ENCODE measurements at places on chromosomes 7 and 10.

DNA sequence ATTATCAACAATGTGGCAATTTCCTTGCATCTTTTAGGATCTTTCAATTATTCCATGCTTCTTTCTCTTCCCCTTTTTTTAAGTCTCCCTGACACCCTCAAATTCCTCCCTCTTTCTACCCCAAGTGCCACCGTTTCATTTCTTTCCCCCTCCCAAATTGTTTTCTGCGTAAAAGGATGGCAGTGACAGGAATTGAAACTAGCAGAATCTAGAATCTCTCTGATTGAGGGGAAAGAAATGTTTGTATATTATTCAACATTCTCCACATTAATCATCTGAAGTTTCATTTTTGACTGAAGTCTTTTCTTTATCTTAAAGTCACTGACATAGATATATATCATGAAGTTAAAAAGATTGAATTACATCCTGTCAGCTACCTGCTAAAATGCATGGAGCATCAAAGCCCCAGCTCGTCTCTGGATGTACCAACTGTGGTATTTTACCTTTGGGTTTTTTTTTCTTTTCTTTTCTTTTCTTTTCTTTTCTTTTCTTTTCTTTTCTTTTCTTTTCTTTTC is 633.5 kb downstream of the SORCS3 start:
- DNase-seq, result no peak

- no peak for DNase-seq
Measured at GRCh38 chr10:48243487-48243886, 31.0 kb downstream of the FRMPD2 start.

DNA sequence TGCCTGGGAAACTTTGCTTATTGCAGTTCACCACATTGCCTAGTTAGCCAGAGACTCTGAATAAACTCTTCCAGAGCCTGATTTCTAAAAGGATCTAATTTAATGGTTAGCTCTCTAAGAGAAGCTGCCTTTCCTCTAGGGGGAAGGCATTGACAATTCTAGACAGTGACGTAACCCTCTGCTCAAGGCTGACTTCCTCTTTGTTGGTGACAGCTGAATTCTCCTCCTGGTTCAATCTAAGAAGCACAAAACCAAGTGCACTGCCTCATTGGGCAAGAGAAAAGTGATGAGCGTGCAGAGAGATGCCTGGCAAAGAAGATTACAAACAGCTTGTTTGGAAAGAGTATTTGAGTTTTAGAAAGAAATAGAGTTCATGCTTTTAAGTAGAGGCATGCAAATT is 102.7 kb downstream of the MACC1 start:
- DNase-seq, result no peak

DNA sequence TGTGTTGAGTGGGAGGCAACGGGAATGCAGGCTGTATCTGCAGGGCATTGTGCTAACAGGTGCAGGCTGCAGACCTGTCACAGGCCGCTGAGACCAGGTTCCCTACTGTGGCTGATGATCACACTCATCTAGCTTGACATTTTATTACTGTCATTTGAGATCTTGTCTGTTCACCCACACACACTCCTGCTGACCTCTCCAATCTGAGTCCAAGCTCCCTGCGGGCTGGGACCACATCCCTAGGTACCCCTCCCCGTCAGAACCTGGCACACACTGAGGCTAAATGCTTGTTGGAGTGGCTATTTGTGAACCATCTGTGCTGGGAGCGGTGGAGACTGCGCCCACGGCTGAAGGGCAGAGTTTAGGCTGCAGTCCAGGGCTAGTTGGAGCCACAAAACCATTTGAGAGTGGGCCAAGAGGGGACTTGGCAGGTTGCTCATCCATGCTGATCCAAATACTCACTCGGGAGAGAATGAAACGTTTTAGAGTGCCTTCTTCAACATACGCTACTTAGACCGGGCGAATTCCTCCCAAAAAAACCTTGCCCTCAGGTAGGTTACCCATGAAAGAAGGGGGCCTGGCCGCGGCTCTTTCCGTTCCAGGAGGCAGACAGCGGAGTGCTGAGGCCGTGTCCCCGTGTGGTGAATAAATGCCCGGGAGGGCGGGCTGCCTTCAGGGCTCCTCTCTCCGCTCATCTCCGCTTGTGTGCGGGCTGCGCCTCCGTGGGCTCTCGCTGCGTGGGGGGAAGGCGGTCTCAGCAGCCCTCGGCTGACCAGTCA is 164.4 kb downstream of the RGS10 start:
- no peak for DNase-seq

DNA sequence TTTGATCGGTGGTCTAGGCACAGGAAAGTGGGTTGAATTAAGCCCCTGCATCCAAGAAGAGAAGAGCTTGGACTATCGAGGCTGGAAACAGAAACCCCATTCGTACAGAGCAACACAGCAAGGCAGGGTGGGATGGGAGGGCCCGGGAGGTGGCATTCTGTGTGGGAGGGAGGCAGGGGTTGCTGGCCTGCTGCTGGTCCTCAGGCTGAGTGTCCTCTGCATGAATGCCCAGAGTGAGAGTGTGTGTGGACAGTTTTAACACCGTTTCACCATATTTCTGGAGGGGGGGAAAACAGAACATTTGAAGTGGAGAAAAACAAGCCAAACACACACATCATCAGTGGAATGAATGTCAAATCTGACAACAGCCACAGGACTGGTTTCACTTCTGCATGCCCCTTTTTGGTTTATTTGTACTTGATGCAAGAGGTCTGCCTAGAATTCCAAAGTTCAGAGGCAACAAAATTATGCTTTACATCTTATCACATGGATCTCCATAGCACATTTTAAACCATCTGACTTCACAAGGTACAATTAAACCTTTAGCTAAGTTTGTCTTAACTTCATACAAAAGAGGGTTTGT is 11.1 kb upstream of the ENO4 start:
- DNase-seq, result no peak

DNA sequence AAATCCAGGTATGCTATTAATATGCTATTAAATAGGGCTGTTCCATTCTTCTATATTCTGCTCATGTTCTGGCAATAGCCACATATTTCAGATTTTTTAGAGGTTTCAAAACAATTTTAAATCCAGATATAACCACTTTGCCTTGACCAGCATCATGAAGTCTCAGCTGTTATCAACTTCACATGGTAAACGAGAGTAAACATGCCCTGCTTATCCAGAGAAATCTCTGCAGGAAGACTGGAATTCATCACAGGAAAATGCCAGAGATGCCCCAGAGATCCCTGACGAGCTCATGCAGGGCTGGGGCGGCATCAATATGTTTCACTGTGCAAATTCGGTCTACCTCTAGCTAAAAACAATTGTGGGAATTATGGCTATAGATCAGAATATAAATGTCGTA is 126.5 kb downstream of the FANK1 start:
- DNase-seq, result no peak

DNA sequence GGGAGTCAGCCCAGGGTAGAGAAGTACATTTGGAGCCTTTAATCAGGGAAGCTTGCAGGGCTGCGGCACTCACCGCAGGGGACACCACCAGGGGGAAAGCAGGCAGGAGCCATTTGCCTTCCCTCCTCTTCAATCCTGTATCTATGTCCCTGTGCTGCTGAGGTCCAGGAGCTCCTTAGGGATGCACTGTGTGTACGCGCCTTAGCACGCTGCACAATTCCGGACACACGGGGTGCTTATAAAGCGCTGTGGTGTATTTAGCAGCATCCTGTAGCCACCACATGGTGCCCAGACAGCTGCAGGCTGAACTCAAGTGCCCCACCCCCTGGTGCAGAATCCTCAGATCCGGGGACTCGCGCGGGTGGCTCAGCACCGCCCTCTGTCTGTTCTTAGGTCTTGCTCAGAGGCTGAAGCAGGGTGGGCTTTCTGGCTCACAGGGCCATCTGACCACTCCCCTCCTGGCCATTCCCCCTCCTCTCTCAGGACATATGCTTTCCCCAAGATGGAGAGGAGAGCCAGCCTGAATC is 421.4 kb downstream of the SDK1 start:
- DNase-seq, result no peak

- DNase-seq, result no peak
Measured at GRCh38 chr7:124566583-124566982, 199.0 kb downstream of the GPR37 start.

DNA sequence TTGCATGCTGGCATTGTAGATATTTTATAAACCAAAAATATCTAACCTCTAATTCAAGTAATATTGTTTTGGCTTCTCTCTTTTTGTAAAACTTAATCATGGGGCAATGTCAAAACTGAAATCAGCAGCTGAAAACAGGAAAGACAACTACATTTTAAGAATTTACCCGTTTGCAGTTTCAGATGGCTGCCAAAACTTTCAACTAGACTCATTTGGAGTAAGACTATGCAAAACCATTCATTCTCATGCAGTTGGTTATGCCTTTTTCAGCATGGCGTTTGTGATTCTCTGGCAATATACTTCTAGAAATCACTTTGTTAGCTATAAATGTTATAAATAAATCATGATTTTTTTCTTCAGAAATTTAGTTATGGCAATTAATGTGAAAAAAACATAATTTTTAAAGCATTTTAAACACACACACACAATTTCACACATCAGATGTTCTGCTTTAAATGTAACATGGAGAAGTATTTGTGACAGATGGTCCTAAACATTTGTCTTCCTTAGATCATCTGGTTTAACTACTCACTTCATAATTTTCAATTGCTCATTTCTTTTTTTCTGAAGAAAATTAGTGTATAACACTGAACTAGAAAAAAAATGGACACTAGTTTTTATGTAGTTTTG is 116.4 kb downstream of the ITGB8 start:
- DNase-seq, result no peak

DNA sequence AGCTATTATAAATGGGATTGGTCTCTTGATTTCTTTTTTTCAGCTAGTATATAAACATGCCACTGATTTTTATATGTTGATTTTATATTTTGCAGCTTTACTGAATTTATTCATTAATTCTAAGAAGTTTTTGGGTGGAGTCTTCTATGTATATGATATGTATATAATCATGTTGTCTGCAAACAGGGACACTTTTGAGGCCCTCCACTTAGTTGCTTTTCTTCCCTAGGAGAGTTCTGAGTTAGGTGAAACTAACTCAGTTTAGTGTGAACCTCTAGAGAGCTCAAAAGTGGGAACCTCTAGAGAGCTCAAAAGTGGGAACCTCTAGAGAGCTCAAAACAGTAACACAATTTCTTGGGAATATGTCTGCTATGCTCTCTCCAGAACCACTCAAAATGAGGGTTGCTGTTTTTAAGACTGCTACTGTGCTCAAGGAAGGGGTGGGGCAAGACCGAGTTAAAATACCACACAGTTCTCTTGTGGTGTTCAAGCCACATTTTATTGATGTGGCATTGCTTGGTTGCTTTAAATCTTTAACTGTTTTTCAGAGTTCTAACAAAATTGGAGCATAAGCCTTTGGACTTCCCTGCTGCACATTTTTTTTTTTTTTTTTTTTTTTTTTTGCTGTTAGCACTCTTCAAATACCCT is 13.2 kb downstream of the CCDC7 start:
- DNase-seq, result no peak

GRCh38 chr10:75827587-75828021 is 396.2 kb downstream of the LRMDA start:
- DNase-seq, result no peak

DNA sequence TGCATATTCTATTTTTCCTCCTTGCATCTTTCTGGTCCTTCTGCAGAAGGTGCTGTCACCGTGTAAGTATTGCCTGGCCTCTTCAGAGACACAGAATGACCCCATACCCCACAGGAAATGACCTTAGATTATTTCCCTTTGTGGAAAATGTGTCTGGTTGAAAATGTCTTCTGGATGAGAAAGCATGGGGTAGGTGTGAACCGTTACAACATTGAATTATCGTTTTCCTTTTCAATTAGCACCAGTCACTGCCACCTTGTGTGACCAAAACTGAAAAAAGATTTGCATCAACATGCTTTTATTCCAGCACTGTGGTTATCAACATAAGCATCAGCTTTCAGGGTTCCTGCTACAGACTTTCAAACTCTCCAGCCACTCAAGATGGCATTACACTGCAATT is 58.0 kb upstream of the CELF2 start:
- DNase-seq, result no peak

GRCh38 chr10:58424176-58424575 is 39.0 kb downstream of the TFAM start:
- DNase-seq, result no peak

DNA sequence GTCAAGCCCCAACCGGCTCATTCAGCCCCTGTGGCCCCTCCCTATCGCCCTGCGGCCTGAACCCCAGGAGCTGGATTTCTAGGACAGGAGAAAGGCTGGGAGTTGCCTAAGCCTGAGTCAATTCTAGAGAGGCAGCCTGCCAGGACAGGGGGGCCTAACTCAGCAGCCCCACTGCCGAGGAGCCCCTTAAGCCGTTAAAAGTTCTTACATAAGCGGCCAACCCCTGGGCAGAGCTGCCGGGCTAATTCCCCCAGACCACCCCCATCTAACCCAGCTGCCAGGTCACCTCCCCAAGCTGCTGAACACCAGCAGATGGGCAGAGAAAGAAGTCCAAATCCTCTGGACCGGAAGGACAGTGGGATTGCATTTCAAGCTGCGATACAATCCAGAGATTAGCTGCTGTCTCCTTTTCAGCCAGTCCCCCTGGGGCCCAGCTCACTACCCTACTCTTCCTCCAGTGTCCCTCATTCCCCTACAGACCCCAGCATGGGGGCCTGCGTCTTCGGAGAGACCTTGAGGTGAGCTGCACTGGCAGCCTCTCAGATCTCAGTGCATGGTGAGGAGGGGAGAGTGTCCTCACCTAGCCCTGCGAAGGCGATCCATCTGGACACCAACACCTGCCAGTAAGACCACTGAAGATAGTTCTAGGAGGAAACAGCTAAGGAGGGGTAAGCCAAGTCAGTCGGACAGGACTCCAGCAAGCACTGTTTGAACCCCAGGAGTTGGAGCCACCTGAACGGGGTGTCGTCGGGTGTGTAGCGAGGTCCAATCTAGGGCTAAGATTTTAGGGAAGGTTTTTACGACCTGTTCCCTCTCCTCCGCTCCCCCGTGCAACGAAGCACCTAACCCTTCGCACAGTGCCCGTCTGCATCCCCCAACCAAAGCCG is 830 bp downstream of the IMPDH1 start:
- DNase-seq, result no peak

DNA sequence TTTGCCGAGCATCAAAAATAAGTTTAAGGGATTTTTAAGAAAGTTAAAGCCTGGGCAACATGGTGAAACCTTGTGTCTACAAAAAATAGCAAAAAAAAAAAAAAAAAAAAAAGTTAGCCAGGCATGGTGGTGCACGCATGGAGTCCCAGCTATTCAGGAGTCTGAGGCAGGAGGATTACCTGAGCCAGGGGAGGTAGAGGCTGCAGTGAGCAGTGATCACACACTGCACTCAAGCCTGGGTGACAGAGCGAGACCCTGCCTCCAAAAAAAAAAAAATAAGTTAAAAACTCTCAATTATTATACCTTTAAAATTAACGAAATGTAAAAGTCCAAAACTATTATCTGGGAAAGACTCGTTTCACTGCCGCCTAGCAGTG is 35.0 kb upstream of the DAGLB start:
- DNase-seq, result no peak

DNA sequence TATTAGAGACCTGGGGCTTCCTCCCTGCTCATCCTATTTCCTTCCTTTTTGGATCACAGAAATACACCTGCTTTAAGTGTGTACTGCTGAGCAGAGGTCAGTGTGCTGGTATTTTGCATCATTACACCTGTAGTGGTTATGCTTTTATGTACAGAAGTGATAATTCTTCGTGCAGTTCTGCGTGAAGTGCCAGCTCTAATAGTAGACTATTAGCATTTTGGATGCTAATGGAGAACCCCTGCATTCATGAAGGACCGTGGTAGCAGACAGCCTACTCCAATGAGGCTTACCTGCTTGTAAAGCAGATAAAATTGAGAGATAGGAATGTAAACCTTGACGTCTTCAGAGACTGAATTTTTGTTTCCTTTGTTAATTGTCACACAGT is 114.3 kb downstream of the CDK14 start:
- DNase-seq, result no peak

- no peak for DNase-seq
Measured at GRCh38 chr7:1339611-1340010, 106.9 kb downstream of the UNCX start.

- DNase-seq, result no peak
Measured at GRCh38 chr10:50809596-50809995, 69.9 kb downstream of the ASAH2B start.

All from NCI-H1105 treated with DMSO at 0.1 percent for 48 hours (cell line).